CMK (cell line): ENCODE measurements at places on chromosomes 7 and 10.

GRCh38 chr10:25047591-25048301 lies 31.3 kb downstream of the THNSL1 start:
- DNase-seq = no peak

GRCh38 chr7:121872831-121873288 lies at the start of gene PTPRZ1:
PTPRZ1 (plus strand) TSS chr7:121873161; CDS start chr7:121873500, 339 bp downstream.
- no peak for DNase-seq

DNA sequence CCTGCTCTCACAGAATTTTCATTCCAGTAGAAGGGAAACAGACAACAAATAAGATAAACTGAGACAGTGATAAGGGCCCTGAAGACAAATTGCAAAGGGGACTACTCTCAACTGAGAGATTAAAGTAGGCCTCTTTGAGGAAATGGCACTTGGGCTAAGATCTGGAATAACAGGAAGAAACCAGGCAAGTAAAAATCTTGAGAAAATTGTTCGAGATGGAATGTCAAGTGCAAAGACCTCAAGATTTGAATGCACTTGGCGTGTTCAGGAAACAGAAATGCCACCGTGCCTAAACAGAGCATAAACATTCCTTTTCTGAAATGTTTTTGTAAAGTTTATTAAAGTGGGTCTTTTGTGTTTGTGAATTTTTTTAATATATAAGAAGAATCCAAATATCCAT lies 10.7 kb downstream of the ARMH3 start:
- DNase-seq = no peak

DNA sequence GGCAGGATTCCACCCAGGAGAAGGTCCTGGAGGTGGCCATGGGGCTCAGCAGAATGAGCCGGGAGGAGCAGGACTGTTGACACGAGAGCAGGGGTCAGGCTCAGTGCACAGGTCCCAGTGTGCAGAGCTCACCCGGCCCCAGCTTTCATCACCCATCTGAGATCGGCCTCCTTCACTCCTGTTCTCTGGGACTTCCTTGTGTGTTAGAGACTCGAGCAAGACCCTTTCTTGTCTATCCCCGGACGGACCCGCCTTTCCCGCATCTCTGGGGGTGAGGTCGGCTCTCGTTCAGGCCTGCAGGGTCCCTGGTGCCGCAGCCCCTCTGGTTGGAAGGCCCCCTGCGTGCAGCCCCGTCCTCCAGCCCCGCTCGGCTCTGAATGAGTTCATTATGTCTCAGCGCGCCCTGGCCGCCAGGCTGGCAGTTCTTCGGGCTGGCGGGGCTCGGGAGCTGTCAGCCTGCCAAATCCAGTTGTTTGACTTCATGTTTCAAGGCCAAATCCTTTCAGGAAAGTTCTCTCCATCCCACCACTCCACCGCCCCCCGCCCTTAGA lies 127.9 kb downstream of the LHPP start:
- no peak for DNase-seq

GRCh38 chr7:106717254-106717954 lies 56.4 kb upstream of the CCDC71L start:
- no peak for DNase-seq

DNA sequence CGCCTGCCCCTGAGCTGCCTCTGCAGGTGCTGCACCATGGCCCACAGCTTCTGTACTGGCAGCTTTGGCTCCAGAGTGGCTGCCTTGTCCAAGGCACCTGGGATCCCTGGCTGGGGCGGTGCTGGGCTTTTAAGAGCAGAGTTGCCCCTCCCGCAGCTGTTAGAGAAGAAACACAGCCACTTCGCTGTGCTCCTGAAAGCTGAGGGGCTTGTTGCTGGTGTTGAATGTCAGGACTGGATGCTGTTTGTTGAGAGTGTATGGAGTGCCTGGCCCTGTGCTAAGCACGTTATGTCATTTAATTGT lies 6.2 kb downstream of the FAM241B start:
- DNase-seq = no peak

DNA sequence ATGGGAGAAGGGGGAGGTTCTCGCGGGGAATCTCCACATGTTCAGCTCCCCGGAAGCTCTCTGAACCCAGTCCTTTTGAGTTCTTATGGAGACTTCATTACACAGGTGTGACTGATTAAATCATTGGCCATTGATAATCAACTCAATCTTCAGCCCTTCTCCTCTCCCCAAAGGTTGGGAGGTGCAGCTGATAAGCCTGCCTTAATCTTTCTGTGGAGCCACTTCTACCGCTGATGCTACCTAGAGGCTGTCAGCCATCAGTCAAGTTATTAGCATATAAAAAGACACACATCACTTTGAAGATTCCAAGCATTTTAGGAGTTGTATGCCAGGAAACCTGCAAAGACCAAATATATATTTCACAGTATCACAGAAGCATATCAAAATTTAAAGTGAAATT lies 91.7 kb downstream of the MARCHF5 start:
- no peak for DNase-seq

- DNase-seq = no peak
These were observed 599.8 kb downstream of the GALNT17 start for GRCh38 chr7:71731740-71732139.

DNA sequence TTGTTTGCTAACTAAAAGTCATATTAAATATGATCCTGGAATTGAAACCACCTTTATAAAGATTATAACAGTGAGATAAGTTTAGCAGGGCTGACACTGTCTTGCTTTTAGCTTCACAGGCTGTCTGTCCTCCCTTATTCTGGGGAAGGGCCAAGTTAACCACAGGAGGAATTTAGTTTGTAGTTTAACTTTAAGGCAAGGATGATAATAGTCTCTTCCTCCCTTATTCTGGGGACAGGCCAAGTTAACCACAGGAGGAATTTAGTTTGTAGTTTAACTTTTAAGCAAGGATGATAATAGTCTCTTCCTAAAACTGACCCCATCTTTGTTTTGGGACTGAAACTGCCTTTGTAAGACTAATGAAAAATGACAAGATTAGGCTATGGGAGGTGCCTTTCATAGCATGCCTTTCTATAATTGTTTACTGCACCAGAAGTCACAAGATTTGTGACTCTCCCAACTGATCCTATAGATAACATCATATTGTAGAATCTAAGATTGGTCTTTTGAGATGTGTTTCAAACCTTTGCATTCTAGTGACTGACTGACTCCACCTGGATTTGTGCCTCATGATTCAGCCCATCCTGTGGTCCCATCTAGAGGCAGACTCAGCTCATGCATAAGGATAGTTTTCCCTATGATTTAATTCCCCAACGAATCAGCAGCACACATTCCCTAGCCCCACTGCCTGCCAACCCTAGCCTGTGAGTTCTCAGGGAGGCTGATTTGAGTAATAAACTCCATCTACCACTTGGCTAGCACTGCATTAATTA lies 212.0 kb downstream of the MAGI2 start:
- DNase-seq = no peak

- peak; percentile 90 for DNase-seq
These were observed 40.8 kb upstream of the DLD start for GRCh38 chr7:107850216-107850615.

DNA sequence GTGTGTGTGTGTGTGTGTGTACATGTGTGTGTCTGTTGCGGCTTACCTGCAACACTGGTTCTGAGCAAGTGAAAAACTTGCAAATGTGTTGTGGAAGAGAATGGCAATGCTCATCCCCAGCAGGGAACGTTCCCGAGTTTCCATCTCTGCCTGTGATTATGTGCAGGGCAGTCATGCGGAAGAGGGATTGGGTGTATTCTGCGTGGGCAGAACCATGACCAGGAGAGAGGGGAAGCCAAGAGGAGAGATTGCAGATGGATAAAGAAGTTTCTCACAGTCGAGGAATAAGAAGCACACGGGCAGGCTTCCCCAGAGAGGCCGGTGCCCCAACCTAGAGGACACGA lies 99.9 kb downstream of the CTBP2 start:
- no peak for DNase-seq

GRCh38 chr7:12162415-12163113 lies 48.5 kb upstream of the TMEM106B start:
- no peak for DNase-seq

DNA sequence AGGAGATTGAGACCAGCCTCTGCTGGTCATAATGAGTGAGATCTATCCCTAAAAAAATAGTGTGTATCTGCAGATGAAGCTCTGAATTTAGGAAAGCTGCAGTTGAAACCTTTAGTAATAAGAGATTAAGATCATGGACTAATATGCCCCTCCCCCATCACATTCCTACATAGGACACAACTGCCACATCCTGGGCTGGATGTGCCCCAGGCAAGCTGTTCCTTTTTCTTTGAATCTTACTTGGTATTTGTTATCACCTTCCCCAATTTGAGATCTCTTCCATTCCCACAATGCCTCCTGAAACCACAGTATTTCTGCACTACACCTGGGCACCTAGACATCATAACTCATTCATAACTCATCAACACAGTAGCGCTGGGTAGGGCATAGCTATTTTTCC lies 74.1 kb downstream of the DOCK1 start:
- no peak for DNase-seq

GRCh38 chr7:107746006-107746405 lies 2.1 kb downstream of the CBLL1 start:
- no peak for DNase-seq

- DNase-seq = no peak
These were observed 146.2 kb downstream of the SGMS1 start for GRCh38 chr10:50477287-50478203.

DNA sequence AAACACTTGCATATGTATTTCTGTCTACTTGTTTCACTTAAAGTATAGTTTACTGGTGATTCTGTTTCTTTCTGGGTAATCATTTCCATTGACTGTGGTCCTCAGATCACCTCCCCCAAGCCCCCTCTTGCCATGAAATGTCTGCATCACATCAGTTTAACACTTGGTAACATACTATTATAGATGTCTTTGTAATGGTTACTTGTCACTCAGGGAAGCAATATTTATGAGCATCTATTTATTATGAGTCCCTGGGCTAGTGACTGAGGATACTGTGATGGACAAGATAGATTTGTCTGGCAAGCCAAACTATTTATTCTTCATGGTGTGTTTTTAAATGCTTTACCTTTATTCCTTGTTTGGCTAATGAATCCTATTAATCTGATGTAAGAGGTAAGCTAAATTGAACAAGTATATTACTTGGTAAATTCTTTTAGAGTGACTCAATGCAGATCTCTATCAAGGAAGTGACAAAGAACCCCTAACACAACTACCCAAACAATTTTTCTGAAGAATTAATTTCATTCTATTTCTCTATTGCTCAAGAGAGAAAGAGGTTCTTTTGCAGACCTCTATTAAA lies 270.9 kb downstream of the RELN start:
- no peak for DNase-seq

- DNase-seq = no peak
These were observed 11.3 kb downstream of the COL26A1 start for GRCh38 chr7:101373812-101374614.

- DNase-seq = no peak
These were observed 4.0 kb downstream of the MTG1 start for GRCh38 chr10:133397938-133398337.

GRCh38 chr7:108094933-108095710 lies 35.0 kb downstream of the LAMB4 start:
- DNase-seq = no peak

- DNase-seq = no peak
These were observed 579.2 kb upstream of the CELF2 start for GRCh38 chr10:10438335-10439100.

- no peak for DNase-seq
These were observed 386 bp upstream of the AS3MT start for GRCh38 chr10:102868911-102869257.

DNA sequence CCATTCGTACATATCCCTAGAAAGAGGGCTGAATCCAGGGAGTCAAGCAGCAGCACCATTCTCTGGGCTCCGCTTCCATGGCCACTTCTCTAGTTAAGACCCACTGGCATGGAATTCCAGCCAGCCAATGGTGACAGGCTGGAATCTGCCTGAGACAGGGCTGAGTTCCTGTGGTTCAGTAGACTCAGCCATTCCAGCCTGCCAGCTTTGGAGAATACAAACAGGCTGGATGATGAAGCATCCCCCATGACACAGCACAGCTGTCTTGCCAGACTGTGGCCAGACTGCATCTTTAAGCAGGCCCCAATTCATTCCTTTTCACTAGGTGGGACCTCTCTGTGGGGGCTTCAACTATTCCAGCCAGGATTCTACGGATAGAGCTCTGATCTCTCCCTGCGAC lies 329.6 kb downstream of the XPNPEP1 start:
- no peak for DNase-seq

GRCh38 chr10:6918305-6918704 lies 338.2 kb upstream of the PRKCQ start:
- DNase-seq = no peak

DNA sequence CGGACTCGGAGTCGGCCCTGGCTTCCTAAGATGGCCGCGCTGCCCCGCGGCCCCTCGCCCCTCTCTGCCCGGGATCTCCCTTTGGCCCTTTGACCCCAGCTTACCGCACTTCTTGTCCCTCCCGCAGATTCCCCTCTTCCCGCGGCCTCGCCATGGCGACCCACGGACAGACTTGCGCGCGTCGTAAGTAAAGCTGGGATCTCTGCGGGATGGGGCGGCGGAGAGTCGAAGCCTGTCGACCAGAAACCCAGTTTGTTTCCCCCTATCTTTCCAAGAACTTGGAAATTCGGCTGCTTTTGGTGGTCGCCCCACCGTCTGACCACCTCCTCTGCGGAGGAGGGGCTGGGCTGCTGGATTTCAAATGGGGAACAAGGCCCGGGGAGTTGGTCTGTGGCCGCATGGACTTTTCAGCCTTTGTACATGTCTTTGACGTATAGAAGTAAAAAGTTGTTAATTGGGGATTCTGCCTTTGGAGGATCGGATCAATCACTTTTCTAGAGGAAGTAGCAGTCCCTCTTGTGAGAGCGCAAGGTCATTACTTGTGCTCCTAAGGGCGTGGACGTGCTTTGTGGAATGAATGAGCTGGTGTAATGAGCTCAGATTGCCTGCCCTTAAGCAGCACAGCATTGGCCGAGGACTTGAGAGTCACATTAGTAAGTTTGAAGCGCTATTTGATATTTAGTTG lies 553 bp downstream of the VDAC2 start:
- peak; percentile 32 for DNase-seq

GRCh38 chr7:116218051-116218645 lies 7.8 kb downstream of the TES start:
- peak; percentile 46 for DNase-seq

GRCh38 chr10:97718659-97719142 lies 5.2 kb downstream of the MARVELD1 start:
- DNase-seq = no peak

DNA sequence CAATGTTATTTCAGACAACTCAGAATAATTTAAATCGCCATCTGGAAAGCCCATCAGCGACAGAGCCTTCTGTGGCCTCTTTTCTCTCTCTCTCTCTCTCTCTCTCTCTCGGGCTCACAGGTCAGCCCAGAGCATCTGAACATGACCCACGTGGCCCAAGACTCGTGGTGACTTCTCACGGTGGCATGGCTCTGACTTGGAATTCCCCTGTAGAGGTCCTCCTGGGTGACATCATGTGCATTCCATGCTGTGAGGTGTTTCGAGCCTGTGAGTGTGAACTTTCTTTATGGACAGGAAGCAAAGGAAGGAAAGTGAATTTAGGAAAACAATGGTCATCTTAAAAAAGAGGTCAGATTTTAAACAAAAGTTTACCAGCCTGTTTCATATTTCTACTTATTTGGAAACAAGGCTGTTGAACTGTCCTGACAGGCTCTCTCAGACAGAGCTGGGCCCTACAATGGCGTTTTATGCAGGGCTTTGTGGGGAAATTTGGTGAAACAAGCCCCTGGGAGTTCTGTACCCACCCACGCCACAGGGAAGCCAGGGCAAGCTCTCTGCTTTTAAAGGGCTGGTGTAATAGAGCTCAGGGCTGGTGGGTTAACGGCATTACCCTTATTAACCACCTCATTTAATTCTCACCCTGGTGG lies 359.7 kb upstream of the ZNF32 start:
- no peak for DNase-seq
